ENCODE measurements at places on chromosomes 11 and 22.

GRCh38 chr22:47005506-47006408 lies 243.3 kb downstream of the TBC1D22A start:
- DNase-seq = no peak

DNA sequence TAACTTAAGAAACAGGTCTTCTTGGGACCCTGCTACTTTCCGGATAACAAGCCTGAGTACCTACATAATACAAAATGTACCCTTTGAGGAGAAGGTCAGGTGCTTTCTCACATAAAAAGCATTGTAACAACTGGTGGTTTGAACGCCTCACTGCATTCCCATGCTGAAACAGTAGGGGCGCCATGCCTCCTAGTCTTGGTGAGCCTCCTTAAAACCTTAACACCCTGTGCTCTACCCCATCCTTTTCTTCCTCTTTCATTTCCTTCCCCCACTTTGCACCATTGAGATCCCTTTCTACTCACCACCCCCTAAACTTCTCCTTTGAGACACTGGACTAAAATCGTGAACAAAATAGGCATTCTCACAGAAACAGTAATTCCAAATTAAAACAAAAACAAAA lies 729.3 kb downstream of the NTM start:
- DNase-seq = no peak

- no peak for DNase-seq
These were observed 270.5 kb upstream of the CHORDC1 start for GRCh38 chr11:90493379-90493778.

GRCh38 chr22:41722496-41722895 lies 23.2 kb downstream of the MEI1 start:
- no peak for DNase-seq

DNA sequence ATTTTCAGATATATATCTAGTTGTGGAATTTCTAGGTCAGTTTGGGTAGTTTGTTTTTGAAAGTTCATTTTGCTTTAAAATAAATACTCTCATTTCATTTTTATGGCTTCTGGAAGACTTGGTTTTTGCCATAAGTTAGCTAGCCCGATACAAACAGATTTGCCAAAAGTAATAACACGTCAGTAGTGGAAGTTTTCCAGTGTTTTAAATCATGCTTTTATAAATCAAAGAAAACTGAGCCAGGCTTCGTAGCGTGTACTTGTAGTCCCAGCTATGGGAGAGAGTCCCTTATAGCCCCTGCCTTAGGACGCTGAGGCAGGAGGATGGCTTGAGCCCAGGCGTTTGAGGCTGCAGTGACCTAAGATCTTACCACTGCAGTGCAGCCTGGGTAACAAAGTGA lies 21.7 kb upstream of the MICALL1 start:
- DNase-seq = no peak

GRCh38 chr11:71384561-71384960 lies 63.6 kb downstream of the DHCR7 start:
- no peak for DNase-seq

DNA sequence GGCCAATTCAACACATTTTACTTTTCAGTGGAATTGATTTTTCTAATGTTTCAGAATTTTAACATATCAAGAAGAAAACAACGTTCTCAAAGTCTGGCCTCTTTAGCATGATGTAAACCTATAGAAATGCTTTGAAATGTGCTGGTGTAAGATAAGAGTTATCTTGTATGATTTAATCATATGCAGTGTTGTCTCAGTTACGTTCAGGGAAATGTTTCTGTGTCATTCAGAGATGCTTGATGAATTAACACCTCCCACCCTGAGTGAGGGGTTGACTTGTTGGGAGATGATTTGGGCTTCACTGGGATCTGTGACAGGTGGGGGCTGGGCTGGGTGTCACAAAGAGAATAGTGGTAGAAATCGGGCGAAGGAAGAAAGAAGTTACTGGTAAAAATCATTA lies 15.7 kb upstream of the MYO18B start:
- no peak for DNase-seq

DNA sequence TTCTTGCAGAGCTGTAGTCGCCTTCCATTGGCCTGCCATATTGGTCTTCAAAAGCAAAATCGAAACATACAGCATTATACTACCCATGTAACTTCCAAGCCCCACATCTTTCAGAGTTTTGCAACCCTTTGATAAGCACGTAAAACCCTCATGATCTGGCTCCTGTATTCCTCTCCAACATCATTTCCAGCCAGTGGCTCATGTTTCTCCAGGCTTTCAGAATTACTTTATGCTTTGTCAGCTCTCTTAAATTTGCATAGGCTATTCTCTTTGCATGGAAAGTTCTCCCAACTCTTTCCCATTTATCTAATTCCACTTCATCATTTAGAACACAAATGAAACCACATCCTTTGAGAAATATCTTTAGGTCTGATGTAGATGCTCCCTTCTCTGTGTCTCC lies 67.8 kb upstream of the DDI1 start:
- no peak for DNase-seq

- no peak for DNase-seq
These were observed 139.9 kb downstream of the CSNK2A3 start for GRCh38 chr11:11213117-11213516.

DNA sequence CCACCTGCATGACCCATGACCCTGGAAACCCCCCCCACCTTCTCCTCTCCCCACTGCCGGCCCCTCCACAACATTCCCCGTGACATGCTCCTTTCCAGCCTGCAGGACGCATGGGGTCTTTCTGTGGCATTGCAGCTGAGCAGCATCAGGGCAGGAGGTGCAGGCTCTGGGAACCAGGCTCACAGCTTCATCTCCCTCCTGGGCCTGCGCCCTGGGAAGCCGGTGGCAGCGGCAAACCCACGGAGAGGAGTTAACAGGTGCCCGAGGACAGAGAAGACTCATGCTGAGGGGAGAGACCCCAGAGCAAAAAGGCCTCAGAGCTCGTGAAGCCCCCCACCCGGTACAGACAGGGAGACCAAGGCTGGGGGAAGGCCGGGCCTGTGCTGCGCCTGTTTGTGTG lies 32.2 kb downstream of the CDKN1C start:
- no peak for DNase-seq

DNA sequence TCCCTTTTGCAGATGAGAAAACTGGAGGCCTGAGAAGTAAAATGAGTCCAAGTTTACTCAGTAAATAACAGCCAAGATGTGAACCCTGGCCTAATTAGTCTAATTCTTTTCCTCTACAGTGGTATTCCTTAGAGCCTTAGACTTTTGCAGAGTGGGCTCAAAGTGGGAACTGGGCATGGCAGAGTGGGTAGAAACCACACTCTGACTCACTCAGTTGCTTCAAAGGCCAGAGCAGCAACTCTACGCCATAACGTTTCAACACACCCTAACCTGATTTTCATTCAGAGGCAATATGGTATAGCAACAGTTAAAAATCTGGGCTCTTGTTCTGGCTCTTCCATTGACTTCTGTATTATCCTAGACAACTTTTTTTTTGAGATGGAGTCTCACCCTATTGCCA lies 2.8 kb downstream of the THRSP start:
- DNase-seq = no peak
